ENCODE measurements at places on chromosomes 4 and X. TPM values are rescaled to one million over a fixed set of nuclear protein-coding genes. Genes with fewer than 3 reads are reported as not detected.

Gene MAGEE2
- total RNA-seq, result not detected

Gene ZNF630
- 1.5 TPM for total RNA-seq

Gene TRIM2
- 61.2 TPM for total RNA-seq

Gene KLKB1
- total RNA-seq, result 1.1 TPM

Gene PPP1R2C
- not detected for total RNA-seq

Gene TLR8
- not detected for total RNA-seq

Gene ANTXR2
- 51.8 TPM for total RNA-seq

Gene ARAP2
- total RNA-seq, result 134 TPM

Gene RADX
- 13.7 TPM for total RNA-seq

Gene NEIL3
- not detected for total RNA-seq

Gene SMIM10L2A
- 0.26 TPM for total RNA-seq

Gene HTN1
- total RNA-seq, result not detected

Gene SPANXA1
- not detected for total RNA-seq

Gene TMPRSS11F
- not detected for total RNA-seq
